ENCODE measurements at places on chromosomes 13 and 19. TPM values are rescaled to one million over a fixed set of nuclear protein-coding genes. Genes with fewer than 3 reads are reported as not detected.

The PPM1N gene
- polyA plus RNA-seq, result 0.27 TPM

The ZNF358 gene
- 34.6 TPM for polyA plus RNA-seq

GRCh38 chr19:35296644-35297514 is 4.9 kb downstream of the MAG start:
- no peak for DNase-seq

DNA sequence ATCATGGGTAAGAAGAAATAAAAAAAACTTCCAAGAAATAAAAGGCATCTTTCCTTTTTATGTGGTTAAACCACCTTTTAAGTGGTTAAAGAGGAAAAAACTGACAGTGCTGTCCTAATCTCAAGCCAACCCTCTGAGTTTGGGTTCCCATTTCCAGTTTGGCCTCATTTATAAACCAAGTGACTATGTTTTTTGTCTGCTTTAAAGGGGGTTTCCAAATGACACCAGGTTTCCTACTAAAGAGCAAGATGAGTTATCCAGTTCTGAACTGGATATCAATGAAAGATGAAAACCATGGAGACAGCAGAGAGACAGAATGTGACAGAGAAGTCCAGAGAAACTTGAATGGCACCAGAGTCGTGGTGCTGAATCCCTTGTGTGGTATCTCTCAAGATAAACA is 251.5 kb downstream of the ABCC4 start:
- DNase-seq, result no peak

- DNase-seq, result peak; percentile 52
Measured at GRCh38 chr13:23899555-23899954, 2.3 kb upstream of the C1QTNF9B start.

All from left kidney (tissue), 8 donors.